AML-193 (cell line): ENCODE measurements at places on chromosomes 4 and X.

DNA sequence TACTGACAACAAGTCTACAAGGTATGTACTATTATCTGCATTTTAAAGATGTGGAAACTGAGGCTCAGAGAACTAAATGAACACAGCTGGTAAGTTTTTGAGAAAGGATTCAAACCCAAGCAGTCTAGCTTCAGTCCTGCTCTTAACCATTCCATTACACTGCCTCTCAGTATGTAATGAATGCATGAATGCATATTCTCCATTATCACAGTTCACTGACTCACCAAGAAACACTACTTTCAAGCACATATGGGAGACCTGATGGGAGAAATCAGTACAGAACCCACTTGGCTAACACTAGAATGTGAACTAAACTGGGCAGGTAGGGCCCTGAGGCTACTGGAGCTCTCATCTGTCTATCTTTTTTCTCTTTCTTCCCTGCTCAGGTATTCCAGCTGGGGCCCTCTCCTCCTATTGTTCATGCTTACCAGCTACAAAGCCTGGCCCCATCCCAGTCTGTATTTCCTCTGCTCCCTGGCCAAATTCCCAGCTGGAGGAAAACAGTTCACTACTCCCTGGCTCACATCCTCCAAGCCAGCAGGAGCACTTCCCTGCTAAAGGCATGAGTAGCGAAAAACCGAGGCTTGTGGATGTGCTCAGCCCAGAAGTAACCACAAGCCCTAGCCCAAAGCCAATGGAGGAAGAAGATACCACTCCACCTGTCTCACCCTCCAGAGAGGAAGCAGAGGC is 178.2 kb upstream of the ARHGEF9 start:
- DNase-seq = no peak

- peak; percentile 40 for DNase-seq
Measured at GRCh38 chrX:32448320-32448719, 763.0 kb downstream of the DMD start.

GRCh38 chrX:15399962-15400391 is 15.8 kb upstream of the VEGFD start:
- no peak for DNase-seq

GRCh38 chrX:150411656-150412055 is 48.5 kb downstream of the MAMLD1 start:
- DNase-seq = no peak

- DNase-seq = no peak
Measured at GRCh38 chr4:65367306-65367705, 303.0 kb downstream of the EPHA5 start.

GRCh38 chrX:124378643-124379042 is 32.3 kb downstream of the SH2D1A start:
- DNase-seq = no peak

DNA sequence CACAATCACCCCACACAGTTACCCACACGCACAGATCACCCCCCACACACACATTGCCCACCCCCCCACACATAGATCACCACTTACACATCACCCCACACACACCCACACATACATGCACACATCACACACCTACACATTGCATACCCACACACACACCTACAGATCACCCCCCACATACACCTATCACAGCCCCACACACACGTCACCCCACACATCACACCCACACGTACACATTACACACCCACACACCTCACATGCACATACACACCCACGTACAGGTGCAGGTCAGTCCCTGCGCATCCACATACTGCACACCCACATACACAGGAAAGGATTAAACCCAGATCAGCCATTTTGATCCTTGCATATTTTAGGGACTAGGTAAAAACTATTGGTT is 15.3 kb upstream of the TADA2B start:
- DNase-seq = no peak

- DNase-seq = no peak
Measured at GRCh38 chrX:75673468-75673867, 111.6 kb downstream of the MAGEE2 start.

DNA sequence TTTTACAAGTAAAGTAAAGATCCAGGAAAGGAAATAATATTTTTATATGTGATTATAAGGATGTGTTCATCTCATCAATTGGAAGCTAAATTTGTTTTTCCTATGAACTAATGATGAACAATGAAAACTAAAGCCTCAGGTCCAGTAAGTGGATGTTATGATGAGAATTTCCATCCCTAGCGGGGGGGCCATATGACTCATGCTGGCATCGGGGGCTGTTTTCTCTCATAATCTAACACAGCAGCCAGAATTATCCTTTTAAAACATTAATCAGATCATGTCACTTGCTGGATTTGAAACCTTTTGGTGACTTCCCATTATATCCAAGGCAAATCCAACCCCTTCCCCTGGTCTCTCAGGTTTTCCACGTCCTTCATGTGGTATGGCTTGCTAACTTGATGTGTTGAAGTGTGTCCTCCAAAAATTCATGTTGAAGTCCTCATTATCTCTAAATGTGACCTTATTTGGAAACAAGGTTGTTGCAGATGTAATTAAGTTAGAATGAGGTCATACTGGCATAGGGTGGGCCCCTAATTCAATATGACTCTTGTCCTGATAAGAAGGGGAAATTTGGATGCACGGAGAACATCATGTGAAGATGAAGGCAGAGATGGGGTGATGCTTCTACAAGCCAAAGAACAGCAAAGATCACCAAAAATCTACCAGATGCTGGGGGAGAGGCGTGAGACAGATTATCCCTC is 96.8 kb downstream of the AKAP4 start:
- DNase-seq = no peak

DNA sequence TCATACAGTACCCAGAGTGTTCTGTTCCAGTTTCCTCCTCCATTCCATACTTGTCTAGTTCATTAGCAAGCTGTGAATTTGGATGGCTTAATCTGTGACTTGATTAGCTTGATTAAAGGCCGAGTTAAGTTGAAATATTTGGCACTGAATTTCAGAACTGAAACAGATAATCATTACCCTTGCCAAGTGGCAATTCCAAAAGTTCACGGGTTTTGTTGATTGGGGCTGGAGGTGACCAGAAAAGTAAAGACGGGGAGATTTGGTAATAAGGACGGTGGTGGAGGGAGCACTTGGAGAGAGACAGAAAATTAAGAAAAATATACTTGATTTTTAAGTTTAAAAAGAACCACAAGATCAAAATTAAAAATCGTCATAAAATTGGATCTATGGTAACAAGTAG is 21.9 kb upstream of the KLHL2 start:
- DNase-seq = no peak

GRCh38 chrX:20361890-20362262 is 95.2 kb upstream of the RPS6KA3 start:
- DNase-seq = no peak

- DNase-seq = no peak
Measured at GRCh38 chr4:41154814-41155177, 59.5 kb downstream of the APBB2 start.

GRCh38 chr4:16824278-16824806 is 74.1 kb downstream of the LDB2 start:
- DNase-seq = no peak

DNA sequence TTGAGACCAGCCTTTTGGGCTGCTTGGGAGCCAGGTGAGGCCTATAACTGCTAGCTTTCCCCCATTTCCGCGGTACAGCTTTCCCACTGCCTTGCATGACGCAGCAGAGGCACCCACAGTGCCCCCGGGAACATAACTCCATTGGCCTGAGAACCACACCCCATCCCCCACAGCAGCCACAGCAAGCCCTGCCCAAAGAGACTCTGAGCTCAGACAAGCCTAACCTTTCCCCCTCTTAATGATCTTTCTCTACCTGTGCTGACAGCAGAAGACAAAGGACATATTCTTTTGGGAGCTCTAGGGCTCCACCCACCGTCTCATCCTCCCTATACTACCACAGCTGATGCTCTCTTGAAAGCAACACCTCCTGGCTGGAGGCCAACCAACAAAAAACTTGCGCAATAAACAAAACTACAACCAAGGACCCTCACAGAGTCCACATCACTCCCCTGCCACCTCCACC is 114.8 kb downstream of the FANCB start:
- DNase-seq = no peak

- no peak for DNase-seq
Measured at GRCh38 chr4:74368596-74368995, 3.7 kb downstream of the EREG start.

DNA sequence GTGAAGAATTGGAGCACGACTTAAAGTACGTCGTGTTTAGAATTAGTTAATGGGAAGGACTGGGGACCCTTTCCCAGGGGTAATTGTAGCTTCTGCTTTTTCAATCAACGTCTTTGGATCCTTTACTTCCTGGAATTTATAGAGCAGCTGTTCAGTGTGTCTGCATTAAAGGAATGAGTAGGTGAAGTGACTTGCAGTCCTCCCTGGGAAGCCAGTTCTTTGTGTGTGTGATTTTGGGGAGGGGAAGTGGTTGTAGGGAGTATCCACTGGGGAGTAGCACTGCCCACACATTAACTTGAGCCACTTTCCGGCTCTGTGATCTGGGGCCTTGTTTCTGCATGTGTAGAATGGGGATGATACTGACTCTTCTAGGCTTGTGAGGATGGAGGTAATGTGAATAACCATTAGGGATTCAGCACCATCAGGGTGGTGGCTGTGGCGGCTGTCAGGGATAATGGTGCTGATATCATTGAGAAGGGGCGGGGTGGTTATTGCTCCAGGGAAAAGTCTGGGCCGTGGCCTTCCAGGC is 54.7 kb downstream of the TMEM131L start:
- no peak for DNase-seq

- no peak for DNase-seq
Measured at GRCh38 chr4:45692131-45692735, 431.6 kb downstream of the GABRG1 start.

- DNase-seq = no peak
Measured at GRCh38 chr4:6561173-6561516, 13.8 kb upstream of the MAN2B2 start.

DNA sequence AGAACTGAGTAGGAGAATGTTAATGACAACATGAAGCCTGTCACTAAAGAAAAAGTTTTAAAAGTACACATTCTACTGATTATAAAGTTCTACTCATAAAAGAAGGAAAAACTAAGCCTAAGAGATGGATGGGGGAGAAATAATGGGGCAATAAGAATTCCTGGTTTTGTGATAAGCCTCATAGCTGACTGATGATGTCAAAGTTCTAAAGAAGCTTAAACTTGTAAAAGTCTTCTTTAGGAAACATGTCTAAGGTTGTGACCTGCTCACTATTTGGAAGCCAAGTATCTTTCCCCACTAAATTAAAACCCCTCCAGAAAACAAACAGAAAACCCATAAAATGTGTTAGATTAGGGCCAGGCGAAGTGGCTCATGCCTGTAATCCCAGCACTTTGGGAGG is 232.9 kb upstream of the GIMD1 start:
- no peak for DNase-seq

- no peak for DNase-seq
Measured at GRCh38 chrX:39619182-39620009, 478.4 kb downstream of the BCOR start.

DNA sequence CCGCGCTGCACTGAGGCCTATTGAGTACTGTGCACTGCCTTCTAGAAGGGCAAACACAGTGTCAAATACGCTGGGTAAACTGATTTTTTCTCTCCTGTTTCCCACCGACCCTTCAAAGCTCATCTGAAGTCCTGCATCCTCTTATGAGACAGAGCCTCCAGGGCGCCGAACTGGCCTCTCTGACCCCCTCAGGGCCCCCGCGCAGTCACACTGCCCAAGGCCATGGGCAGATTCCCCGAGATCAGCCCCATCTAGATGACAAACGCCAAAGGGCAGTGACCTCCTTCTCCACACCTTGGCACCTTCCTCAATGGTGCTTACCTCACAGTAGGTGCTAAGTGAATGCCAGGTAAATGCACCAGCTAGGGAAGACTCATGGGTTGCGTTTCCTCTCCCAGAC is 34.4 kb downstream of the CHST7 start:
- no peak for DNase-seq

DNA sequence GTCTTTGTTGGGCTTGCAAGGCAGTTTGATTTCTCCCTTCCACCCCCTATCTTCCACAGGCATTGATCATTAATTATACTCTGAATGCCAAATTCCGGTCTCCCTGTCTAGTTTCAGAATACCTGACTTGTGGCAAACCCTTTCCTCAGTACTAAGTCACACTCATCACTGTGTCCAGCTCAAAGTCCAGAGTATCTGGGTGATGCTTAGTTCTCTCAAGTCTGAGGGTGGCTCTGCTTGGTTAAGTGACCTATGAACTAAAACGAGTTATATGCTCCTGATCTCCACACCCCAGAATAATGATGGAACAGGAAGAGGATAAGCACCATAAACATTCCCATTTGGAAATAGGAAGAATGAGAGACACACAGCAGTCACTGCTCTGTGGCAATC is 6.5 kb downstream of the SMIM9 start:
- DNase-seq = no peak

DNA sequence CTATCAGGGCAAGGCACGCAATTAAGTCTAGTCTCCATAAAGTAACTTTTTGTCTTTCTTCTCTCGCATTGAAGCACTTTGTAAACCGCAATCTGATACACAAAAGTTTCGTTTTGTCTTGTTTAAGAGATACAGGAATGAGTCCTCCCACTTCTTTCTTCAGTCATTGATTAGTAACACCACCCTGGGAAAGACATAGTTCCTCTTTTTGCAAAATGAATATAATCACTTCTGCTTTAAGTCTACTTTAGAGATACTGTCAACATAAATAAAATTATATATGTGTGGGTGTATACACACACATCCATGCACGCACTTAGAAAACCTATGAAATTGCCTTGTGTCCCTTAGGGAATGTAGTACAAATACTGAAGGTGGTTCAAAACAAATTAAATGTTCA is 11.7 kb downstream of the COQ2 start:
- peak; percentile 9 for DNase-seq

DNA sequence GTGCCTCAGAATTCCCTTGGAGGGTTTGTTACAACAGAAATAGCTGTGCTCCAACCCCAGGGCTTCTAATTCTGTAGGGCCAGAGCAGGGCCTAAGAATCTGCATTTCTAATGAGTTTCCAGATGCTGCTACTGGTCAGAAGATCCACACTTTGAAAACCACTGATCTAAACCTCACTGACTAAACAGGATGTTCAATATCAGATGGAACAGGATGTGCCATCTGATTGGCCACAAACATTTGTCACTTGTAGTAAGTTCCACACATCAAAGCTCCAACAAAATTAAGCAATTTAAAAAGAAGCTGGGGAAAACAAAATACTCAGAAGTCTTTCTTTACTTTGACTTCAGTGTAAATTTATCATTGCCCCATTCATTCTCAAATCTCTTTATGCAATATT is 14.3 kb downstream of the CASK start:
- no peak for DNase-seq

DNA sequence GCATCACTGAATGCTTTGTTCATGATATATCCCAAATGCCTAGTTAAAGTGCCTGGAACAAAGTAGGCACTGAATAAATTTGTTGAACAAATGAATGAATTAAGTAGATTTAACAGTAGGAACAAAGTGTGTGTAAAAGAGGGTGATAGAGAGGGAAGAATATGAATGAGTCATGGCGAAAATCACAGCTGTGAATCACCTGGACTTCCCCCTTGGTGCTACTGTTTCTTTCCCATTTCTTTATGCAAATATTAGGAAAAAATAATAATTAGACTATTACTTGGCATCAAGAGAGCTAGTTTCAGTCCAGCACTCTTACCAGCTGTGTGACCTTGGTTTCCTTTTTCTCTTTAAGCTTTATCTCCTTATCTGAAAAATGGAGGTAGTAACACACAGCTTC is 9.2 kb downstream of the SPIN3 start:
- no peak for DNase-seq
